ENCODE measurements at places on chromosomes 2 and 18. TPM values are rescaled to one million over a fixed set of nuclear protein-coding genes. Genes with fewer than 3 reads are reported as not detected.

- DNase-seq: no peak
Observed at GRCh38 chr2:30298302-30298701, 67.0 kb downstream of the LBH start.

GRCh38 chr18:79395761-79396404 is at the start of gene NFATC1:
NFATC1 (plus strand) TSS chr18:79395930; CDS start chr18:79396225, 295 bp downstream.
- DNase-seq: peak; percentile 81

DNA sequence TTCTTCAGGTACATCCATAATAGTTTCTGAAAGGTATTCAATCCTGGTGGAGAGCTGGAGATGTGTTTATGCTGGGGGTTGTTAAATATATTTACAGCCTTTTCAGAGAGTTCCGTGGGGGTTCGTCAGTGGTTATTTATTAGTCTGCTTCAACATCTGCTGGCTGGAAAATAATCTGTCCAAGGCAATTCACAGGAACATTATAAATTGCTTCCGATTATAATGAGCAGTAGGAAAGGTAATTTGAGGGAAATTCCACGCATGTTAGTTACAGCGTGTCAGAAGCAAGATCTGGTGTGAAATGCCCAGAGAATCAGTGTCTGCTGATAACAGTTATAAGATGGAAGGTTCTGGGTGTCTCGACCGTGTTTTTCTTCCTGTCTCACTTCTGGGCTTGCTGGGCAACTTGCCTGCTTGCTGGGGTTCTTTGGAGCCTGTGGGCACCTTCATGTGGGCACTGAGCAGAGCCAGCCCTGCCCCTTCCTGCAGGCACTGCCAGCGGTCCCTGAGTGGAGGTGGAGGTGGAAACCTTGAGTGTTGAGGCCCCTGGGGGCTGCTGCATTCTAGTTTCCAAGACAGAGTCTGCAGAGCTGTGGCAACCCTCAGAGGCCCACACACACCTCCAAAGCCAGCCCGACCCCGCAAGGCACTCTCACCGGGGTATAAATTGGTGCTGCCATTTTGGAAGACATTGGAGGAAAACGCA is 185.7 kb downstream of the FAM210A start:
- DNase-seq: no peak

Gene ACTG2
- 78.8 TPM for total RNA-seq
